ENCODE measurements at places on chromosomes 5 and 9. TPM values are rescaled to one million over a fixed set of nuclear protein-coding genes. Genes with fewer than 3 reads are reported as not detected.

GRCh38 chr9:93897075-93897970 lies 57.8 kb downstream of the BARX1 start:
- no peak for DNase-seq

GRCh38 chr9:96565671-96566497 lies 53.8 kb downstream of the CDC14B start:
- DNase-seq: no peak

Gene PCDHAC1
- total RNA-seq: 12.2 TPM

Gene SPATA31E1
- not detected for total RNA-seq

DNA sequence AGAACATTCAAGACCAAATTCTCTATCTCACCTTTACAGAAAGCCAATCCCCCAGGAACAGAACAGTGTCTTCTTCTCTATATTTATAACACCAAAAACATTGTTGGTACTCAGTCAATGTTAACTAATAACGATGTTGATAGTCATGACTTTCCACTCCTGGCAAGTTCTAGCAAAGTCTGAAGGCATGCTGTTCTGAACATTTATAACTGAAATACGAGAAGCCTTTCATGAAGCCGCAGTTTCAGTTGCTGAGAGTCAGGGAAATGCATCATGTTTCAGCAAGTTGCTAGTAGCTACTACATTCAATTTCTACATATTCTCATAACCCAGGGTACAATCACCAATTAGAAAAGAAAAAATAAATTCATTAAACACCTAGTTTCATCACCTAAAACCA lies 301.4 kb downstream of the PDE4D start:
- DNase-seq: no peak

Measured in mucosa of gallbladder (tissue), 1 donor.